ENCODE measurements at places on chromosomes 7 and 10.
A peak's percentile ranks its signal among the peaks of the same experiment; 100 is the strongest.

- no peak for DNase-seq
Observed at GRCh38 chr10:79057481-79058275, 11.1 kb upstream of the ZMIZ1 start.

DNA sequence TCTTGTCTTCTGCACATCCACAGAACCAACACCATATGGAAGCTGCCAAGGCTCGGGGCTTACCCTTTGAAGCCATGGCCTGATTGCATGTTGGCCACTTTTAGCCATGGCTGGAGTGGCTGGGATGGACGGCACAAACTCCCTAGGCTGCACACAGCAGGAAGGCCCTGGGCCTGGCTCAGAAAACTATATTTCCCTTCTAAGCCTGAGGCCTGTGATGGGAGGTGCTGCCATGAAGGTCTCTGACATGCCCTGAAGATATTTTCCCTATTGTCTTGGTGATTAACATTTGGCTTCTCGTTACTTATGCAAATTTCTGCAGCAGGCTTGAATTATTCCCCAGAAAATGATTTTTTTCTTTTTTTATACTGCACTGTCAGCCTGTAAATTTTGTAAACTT lies 387.0 kb upstream of the KCND2 start:
- DNase-seq, result no peak

GRCh38 chr10:94076325-94076841 lies 82.7 kb downstream of the PLCE1 start:
- no peak for DNase-seq

DNA sequence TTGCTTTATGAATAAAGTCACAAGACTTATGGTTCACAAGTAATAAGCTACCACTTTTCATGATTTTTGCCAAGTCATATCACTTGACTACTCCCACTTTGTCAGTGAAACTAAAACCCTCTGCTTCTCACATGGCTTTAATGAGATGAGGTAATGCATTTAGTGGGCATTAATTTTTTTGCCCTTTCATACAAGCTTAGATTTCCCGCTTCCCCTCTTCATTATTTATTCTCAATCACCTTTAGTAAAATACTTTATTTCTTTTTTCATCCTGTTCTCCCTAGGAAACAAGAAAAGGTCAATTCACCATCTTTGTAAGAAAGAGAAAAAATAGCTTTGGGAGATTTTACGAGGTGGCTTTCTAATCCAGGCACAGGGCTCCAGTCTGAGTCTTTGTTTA lies 109.6 kb upstream of the STARD3NL start:
- no peak for DNase-seq

DNA sequence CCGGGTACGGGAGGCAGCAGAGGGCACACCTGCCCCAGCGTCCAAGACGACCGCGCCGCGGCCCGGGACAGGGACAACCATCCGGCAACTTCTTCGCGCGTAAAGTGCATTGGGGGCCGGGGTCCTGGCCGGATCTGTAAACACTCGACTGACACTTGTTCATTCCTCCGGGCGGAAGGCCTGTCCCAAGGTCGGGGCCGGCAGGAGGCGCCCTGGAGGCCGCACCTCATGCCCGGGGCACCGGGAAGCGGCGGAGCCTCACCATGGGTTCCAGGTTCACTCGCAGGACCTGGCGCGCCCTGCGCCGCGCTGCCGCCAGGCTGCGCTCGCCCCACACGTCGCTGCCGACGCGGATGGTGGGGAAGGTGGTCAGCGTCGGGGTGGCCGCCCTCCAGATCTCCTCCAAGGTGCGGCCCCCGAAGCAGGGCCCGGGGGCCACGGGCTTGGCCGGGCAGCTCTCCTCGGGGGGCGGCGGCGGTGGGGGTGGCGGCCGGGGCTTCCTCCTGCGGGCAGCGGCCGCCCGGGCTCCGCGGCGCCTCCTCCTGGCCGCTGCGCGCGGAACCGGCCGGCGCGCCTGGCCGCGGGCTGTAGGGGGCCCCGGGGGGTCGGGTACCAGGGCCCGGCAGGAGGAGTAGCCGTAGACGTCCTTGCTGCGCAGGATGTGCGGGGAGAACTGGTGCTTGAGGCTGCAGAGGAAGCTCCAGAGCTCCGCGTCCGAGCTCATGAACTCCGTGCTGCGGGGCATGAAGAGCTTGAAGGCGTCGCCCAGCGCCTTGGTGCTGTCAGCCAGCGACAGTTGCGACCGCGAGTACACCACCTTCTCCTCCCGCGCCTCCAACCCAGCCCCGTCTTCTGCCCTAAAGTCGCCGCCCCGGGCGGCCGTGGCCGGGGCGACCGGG lies 746 bp downstream of the CCDC71L start:
- peak; percentile 28 for DNase-seq

GRCh38 chr7:50531928-50532327 lies 33.3 kb downstream of the DDC start:
- no peak for DNase-seq

GRCh38 chr7:19105546-19105945 lies 11.9 kb downstream of the TWIST1 start:
- no peak for DNase-seq

- DNase-seq, result no peak
Observed at GRCh38 chr10:95505641-95506040, 55.5 kb downstream of the SORBS1 start.

- DNase-seq, result peak; percentile 62
Observed at GRCh38 chr7:131106681-131107336, 220.9 kb upstream of the MKLN1 start.

DNA sequence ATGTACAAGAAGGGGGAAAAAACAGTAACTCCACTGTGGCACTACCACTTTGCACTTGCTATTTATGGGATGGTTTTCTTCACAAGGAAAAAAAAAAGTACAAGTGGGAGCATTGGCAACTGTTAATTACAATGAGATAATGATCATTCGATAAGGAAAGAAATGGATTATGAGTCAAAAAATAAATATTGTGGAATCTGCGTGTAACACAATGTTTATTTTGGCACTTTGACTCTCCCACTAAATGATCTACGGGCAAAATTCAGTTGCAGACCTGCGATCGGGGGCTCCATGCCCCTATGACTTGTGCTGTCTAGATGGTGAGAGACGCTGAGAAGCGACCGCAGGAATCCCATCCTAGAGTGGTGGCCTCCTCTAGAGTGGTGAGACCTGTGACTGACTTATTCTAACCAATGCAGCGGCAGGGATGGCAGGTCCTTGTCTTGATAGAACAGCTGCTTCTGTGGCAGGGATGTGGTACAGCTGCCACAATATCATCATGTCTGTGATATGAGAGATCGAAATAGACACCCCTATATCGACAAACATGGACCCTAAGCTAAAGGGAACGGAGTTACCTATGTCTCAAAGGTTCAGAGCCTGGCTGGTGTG lies 345.0 kb upstream of the KLF6 start:
- DNase-seq, result no peak

GRCh38 chr7:117017702-117018266 lies 64.5 kb downstream of the ST7 start:
- DNase-seq, result no peak

DNA sequence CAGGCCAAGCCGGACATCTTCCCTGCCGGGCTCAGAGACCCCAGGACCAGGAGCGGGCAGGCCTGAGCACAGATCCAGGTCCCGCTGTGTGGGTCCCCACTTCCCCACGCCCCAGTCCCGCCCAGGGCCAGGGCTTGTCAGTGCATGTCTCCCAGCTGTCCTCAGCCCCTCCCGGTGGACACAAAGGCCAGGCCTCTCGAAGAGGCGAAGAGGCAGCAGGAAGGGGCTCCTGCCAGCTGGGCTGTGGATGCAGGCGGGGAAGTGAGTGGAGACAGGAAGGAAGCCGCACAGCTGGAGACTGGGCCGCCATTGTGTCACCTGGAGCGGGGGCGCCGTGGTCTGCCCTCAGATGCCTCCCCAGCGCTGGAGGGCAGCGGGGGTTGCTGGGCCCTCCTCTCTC lies 4.8 kb downstream of the GRIFIN start:
- no peak for DNase-seq

GRCh38 chr7:108402865-108403264 lies 53.4 kb downstream of the NRCAM start:
- DNase-seq, result no peak

Data from putamen (tissue), 1 donor.